ENCODE measurements at places on chromosomes 1 and 21.

GRCh38 chr1:98675282-98675681, 13.8 kb downstream of the SNX7 start:
- peak; percentile 27 for DNase-seq

DNA sequence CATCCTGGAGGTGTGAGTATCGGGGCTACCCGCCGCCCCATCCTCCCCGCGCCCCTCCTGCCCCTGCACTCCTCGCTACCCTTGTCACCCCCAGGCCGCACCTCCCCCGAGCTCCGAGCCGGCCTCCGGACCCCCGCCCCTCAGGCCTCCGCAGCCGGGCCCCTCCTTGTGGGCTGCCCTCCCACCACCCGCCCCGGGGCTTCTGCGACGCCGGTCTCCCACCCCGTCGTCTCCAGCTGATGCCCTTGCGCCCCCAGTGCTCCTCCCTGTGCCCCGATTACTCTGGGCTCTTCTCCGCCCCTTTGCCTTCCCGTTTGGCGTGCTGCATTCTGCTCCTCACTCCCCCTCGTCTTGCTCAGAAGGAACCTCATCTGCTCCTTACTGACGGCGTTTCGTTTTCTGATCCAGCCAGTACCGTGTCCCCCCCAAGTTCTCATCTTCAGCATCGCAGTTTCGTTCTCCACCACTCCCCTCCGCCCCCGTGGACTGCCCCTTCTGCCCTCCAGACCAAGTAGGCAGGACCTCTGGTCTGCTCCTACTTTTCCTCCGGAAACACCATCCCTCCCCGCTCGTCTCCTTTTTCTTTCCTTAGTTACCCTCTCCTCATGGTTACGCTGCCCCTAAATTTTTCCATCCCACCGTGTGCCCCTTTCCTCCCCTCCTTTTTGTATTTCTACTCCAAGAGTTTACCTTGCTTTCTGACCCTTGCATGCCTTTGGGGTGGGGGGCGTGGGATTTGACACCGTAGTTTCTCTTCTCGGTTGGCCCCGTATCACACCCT, 841 bp downstream of the SNX27 start:
- no peak for DNase-seq

- DNase-seq: no peak
These were observed 7.9 kb upstream of the TNNT2 start for GRCh38 chr1:201385299-201385891.

DNA sequence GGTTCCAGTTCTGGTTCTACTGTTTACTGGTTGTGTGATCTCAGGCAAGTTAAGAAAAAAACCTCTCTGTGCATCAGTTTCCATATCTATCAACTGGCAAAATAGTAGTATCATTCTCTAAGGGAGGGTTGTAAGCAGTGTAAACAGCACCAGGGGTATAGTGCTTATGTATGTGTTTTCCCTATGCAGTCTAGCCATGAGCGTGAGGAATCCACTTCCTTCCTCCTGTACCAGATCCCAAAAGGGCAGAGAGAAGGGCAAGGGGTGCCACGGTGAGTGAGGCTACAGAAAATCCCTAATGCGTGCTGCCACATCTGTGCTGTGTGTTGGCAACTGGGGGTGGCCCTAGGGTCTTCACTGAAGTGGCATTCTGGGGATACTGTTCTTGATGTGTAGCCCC, 18.4 kb upstream of the RNF19B start:
- no peak for DNase-seq

DNA sequence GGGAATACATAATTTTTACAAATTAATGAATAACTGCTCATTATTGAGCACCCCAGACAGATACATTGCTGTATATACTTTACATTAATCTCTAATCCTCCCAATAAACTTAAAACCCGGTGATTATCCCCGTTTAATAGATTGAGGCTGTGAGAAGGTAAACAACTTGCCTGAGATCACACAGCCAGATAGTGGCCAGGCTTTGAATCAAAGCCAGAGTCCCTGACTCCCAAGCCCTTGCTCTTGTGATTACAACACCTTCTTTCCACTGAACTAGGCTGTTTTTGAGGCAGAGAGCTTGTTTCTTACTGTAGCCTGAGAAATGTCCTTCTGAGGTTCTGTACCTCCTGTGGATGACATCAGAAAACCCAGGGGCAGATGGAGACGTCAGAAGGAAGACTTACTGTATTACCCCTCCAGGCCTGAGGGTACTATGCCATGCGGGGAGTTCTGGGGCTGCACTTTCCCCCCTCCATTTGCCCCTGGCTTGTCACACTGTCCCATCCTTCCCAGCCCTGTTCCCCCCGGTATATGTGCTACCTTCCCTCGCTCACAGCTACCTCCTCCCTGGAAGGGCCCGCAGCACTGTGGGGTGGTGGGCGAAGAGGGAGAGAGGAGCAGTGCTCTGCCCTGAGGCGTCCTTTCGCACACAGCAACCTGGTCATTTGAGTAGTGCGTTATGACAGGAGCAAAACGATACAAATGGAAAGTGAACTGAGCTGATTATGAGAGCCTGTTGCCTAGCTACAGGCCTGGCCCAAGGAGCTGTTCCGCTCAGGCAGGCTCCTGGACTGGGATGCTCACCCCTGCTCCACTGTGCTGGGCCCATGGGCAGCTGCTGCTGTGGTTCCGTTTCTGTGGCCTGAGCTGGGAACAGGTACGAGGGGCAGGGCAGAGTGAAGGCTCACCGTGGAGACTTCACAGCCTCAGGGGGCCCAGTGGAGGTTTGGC, 4.6 kb downstream of the KCNC4 start:
- DNase-seq: no peak

- no peak for DNase-seq
These were observed 23.9 kb downstream of the FOXJ3 start for GRCh38 chr1:42311138-42311537.

- no peak for DNase-seq
These were observed 16.2 kb downstream of the HLX start for GRCh38 chr1:220895412-220895946.

DNA sequence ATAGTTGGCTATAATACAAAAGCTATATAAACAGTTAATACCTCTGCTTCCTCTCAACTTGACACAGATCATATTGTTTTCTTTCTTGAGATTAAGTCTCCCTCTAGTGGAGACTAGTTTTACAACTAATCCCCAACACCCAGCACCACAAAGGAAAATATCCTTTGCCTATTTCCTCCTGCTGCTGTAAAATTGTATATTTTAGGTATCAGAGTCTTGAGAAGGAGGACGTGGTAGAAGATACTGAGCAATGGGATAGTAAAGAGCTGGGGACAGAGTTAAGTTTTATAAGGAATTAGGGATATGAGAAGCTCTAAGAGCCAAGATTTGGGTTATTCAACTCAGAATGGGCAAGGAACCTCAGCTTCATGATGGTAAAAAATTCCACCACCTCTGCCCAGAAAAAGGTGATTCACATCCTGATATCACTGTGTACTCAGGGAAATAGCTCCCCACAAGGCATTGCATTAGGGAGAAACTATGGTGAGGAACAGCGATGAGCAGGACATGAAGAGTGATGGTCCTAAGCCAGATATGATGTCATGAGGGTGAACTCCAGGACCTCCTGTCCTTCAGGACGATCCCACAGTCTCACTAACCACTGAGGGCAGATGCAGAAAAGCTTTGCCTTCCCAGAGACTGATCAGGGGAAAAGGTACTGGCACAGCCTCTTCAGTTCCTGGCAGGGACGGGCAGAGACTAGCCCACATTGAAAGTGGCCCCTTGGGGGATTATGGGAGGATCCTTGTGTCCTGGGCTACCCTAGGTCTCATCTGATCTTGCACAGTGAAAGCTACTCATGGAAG, 14.7 kb upstream of the CFAP126 start:
- peak; percentile 11 for DNase-seq

GRCh38 chr1:227791425-227792143, 23.9 kb upstream of the PRSS38 start:
- no peak for DNase-seq

- no peak for DNase-seq
These were observed 150.8 kb downstream of the RRAGC start for GRCh38 chr1:38708701-38709258.

DNA sequence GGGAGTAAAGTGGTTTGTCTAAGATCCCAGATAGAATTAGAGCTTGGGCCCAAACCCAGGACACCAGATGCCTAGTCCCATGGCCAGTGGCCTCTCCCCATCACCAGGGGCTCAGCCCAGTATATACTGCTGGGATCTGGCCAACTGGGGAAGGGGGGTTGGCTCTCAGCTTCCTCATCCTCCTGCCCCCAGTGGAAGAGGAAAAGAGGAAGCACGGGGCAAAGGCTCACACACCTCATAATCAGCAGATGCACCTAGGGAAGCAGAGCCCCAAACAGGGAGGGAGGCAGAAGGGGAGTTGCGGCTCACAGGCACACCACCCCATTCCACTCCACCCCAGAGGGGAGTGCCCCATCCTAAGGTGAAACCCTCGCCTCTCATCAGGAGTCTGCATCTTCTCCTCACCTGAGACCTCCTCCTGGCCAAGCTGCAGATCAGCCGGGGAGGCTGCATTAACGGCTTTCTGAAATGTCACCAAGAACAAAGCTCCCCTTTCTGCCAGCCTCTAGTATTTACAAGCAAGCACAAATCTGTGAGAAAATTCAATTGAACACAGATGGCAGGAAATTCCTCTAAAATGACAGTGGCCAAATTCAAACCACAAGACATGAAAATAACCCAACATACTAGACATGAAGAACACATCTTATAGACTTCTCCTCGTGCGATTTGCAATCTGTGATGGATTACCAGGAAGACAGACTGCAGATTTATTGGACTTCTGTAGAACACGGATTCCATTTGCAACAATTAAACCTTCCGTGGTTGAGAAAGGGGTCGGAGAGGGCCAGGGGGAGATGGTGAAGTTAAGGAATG, 82.8 kb downstream of the GLIS1 start:
- peak; percentile 95 for DNase-seq

DNA sequence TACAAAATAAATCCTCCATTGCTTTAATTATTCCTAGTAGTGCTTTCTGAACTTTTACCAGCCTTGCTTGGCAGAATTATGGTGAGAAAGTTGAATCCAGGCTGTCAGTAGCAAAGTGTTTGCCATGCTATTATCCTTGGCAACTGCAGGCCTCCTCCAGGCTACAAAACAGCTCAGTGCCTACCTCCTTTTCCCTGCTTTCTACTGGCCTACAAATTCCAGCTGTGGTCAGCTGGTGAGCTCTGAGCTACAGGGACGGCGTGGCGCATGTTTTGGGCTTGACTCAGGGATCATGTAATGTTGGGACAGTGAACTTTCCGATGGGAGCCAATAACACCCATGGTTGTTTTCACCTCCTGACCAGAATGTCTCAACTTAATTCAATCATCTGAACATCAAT, 456.1 kb upstream of the ADAMTS5 start:
- DNase-seq: peak; percentile 74

- DNase-seq: no peak
These were observed 75.1 kb downstream of the DHRS3 start for GRCh38 chr1:12542616-12543592.

- no peak for DNase-seq
These were observed 17.7 kb downstream of the LRRC8B start for GRCh38 chr1:89542345-89542744.

GRCh38 chr1:235919127-235919832, 52.6 kb upstream of the LYST start:
- no peak for DNase-seq

All from BJ (cell line).